ENCODE measurements at places on chromosomes 11 and 22. TPM values are rescaled to one million over a fixed set of nuclear protein-coding genes. Genes with fewer than 3 reads are reported as not detected.

LMNTD2 gene
- 1.3 TPM for total RNA-seq

CCDC15 gene
- 2.8 TPM for total RNA-seq

SYT7 gene
- total RNA-seq: 3.7 TPM

SOX10 gene
- 179 TPM for total RNA-seq

ADM2 gene
- 0.09 TPM for total RNA-seq

MS4A12 gene
- total RNA-seq: not detected
